ENCODE measurements at places on chromosomes 5 and 9.

GRCh38 chr5:41940641-41941040 is 15.6 kb downstream of the FBXO4 start:
- no peak for DNase-seq

- no peak for DNase-seq
Measured at GRCh38 chr5:40958811-40959210, 49.5 kb downstream of the C7 start.

GRCh38 chr5:179373961-179374505 is 28.8 kb upstream of the ADAMTS2 start:
- no peak for DNase-seq

- no peak for DNase-seq
Measured at GRCh38 chr9:16071400-16071799, 518.6 kb downstream of the CCDC171 start.

- DNase-seq, result no peak
Measured at GRCh38 chr9:1115370-1115769, 65.2 kb downstream of the DMRT2 start.

GRCh38 chr9:132789719-132790118 is 88.4 kb downstream of the AK8 start:
- DNase-seq, result no peak

DNA sequence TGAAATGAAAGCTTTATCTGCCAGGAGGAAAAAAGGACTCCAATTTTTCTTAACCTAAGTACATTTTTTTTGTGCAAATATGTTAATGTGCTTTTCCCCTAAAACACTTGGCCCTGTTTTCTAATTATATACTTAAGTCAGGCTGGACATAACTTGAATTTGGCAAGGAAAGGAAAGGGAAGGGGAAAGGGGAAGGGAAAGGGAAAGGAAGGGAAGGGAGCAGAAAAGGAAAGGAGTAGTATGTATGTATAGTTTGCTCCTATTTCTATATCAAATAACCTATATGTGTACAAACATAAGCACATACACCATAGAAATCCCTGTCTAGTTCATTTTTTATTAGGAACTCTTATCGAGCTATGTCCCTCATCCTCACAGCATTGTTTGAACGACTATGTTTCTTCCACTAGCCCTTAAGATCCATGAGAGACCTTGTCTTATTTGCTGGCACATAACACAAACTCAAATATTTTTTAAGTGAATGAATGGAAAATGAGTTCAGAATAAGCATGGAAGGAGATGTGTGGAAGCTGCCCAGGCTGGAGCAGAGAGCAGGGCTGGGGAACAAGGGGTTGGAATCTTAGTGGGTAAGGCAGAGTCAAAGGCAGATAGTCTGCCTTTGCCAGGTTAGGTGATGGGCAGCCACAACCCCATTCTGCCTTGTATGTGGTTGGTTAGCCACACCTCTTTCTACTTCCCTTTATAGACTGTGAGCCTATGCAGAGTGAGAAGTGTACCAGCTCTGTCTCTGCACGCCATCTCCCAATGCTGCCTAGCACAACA is 70.0 kb downstream of the KLHL3 start:
- no peak for DNase-seq

- no peak for DNase-seq
Measured at GRCh38 chr5:137935190-137935589, 45.9 kb downstream of the PKD2L2 start.

DNA sequence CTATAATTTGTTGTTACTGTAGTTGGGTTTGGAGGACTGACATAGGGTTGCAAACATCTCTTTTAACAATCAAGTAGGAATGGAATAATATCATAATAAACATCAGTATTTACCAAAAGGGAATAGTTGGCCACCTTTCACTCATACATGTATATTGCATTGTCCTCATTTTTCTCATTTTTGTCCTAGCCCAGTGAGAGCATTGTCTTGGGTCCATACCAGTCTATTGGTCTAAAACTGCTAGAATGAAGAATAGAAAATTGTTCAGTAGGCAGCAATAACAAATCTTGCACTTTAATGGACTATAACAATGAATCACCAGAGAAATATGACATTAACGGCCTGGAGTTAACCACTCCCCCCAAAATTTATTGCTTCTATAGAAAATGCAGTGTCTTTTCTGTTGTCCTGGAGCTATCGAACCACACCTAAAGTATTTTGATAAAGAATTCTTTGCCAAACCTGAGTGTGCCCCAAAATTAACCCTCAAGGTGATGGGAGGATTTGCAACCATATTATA is 80.9 kb upstream of the IL33 start:
- DNase-seq, result no peak

- DNase-seq, result no peak
Measured at GRCh38 chr5:4373051-4373820, 766.9 kb upstream of the ADAMTS16 start.

DNA sequence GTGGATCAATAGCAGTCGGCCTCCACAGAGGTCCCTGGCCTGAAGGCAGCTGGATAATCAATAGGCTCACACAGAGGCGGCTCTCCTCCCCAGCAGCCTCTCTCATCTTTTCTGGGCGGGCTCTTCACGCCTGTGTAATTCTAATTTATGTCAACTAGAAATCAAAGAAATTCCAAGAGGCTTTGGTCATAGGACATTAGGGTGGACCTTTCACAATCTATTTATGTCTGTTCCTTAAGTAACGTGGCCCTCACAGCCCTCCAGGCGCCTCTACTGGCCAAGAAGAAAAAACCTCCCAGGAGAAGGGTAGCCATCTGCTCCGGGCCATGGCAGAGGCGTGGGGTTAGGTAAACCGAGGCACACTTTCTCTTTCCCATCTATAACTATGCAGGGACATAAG is 205.1 kb upstream of the EFNA5 start:
- DNase-seq, result no peak

DNA sequence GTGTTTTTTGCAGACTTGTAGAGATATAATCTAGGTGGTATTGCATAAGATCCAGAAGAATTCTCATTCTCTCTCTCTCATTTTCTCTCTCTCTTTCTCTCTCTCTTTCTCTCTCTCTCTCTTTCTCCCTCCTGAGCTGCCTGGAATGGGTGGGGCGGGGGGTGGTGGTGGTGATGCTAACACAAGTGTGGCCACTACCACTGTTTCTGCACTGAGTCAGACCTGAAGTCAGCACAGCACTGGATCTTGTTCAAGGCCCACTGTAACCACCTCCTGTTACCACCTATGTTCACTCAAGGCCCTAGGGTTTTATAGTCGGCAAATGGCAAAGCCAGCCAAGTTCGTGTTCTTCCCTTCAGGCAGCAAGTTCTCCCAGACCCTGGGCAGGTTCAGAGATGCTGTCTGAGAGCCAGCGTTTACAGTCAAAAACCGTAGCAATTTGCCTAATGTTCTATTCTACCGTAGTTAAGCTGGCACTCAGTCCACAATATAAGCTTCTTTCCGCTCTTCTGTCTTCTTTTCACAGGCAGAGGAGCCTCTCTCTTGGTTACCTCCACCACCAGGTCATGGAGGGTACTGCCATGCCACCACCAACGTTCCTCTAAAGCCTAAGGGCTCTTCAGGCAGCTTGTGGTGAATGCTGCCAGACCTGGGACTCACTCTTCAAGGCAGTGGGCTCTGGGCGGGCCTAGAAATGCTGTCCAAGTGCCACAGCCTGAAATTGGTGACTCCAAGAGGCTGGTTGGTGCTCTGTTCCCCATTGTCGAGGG is 235.7 kb upstream of the PRR16 start:
- DNase-seq, result no peak

GRCh38 chr5:135735831-135736230 is 98.6 kb upstream of the SLC25A48 start:
- no peak for DNase-seq

DNA sequence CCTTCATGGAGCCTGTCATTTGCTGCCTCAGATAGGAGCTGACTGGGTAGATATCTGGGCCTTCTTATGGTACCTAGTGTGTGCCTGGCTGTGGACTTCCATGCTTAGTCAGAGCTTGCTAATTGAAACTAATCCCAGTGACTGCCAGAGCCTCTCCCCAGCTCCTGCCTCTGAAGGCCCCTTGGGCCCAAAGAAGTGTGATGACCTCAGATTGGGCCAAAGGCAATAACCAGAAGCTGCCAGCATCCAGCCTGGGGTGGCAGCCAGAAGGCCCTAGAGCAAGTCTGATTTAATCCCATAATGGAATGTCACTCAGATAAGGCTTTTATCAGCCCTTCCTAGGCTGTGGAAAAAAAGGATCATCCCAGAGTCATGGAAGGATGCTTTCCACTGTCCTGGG is 17.1 kb upstream of the CDC23 start:
- no peak for DNase-seq

DNA sequence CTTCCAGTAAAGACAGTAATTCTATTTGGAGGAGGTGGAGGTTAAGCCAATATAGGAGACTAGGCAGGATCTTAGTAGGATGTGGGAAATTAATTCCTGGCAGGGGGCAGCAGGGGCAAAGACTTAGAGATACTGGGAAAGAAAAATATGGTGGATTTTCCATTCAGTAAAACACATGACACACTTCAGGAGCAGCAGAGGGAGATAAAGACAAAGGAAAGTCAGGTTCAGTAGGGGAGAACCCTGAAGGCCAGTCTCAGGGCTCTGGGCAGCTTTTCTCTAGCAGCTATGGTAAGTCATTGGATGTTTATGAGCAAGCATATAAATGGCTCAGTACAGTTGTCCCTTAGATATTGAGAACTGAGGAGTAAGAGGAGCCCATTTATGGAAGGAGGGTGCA is 105.5 kb downstream of the PJA2 start:
- no peak for DNase-seq

DNA sequence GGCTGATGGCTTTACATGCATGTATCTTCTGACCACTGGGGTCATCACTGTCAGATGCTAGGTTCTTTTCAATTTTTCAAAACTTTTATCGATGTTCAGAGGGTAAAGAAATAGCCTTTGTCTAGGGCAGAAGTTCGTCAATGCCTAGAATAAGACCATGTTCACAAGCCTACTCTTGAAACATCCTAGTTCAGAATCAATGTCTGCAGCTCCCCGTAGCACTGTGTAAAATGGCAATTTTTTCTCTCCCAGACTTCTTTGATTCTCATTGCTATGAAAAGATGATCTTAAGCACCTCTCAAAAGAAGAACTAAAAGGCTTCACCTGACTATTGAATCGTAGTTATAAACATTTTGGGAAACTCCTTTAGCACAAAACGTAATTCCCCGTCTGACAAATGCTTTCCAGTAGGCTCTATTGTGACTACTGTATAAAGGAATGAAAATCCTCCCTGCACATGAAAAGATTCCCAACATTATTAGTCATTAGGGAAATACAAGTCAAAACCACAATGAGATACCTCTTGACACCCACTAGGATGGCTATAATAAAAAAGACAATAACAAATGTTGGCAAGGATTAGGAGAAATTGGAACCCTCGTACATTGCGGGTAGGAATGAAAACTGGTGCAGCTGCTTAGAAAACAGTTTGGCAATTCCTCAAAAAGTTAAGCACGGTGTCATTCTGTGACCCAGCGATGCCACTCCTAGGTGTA is 263.5 kb downstream of the ARHGAP26 start:
- DNase-seq, result no peak

DNA sequence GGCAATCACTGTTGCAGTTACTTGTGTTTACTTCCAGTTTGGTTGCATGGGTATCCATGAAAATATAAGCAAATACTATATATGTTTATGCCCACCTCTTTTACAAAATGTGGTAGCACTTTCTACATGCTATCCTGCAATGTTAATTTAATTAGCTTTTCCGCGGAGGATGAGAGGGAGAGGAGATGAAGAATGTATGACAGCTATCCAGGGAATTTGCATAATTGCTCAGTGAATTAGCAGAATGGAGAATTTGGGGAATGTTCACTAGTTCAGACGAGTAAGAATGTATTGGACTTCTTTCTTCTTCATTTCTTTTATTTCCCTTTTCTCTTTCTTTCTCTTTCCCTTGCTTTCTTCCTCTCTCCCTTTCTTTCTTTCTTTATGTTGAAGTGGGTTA is 140.7 kb upstream of the SLC28A3 start:
- no peak for DNase-seq

- no peak for DNase-seq
Measured at GRCh38 chr9:94144394-94144793, 60.1 kb downstream of the PTPDC1 start.

All from NCI-H2171 (cell line).